Adrenal gland (tissue), 19 donors: ENCODE measurements at places on chromosomes 11 and 22. TPM values are rescaled to one million over a fixed set of nuclear protein-coding genes. Genes with fewer than 3 reads are reported as not detected.

ANO9 gene
- 1.2 TPM for polyA plus RNA-seq

EHD1 gene
- polyA plus RNA-seq: 14.3 TPM

PARVB gene
- polyA plus RNA-seq: 16.9 TPM

OR51E2 gene
- not detected for polyA plus RNA-seq

GPR83 gene
- 0.20 TPM for polyA plus RNA-seq

PGM2L1 gene
- polyA plus RNA-seq: 2.0 TPM

UBQLN3 gene
- polyA plus RNA-seq: not detected

APLNR gene
- polyA plus RNA-seq: 2.1 TPM

UBASH3B gene
- 0.57 TPM for polyA plus RNA-seq

MYOD1 gene
- not detected for polyA plus RNA-seq

TESMIN gene
- 1.8 TPM for polyA plus RNA-seq

SLC22A12 gene
- not detected for polyA plus RNA-seq

IGLL5 gene
- polyA plus RNA-seq: 3.1 TPM

UBQLNL gene
- 0.26 TPM for polyA plus RNA-seq

APOL3 gene
- 28.5 TPM for polyA plus RNA-seq

USH1C gene
- 2.7 TPM for polyA plus RNA-seq

MN1 gene
- 0.88 TPM for polyA plus RNA-seq

FAM227A gene
- polyA plus RNA-seq: 1.2 TPM
